ENCODE measurements at places on chromosomes 13 and 19.

DNA sequence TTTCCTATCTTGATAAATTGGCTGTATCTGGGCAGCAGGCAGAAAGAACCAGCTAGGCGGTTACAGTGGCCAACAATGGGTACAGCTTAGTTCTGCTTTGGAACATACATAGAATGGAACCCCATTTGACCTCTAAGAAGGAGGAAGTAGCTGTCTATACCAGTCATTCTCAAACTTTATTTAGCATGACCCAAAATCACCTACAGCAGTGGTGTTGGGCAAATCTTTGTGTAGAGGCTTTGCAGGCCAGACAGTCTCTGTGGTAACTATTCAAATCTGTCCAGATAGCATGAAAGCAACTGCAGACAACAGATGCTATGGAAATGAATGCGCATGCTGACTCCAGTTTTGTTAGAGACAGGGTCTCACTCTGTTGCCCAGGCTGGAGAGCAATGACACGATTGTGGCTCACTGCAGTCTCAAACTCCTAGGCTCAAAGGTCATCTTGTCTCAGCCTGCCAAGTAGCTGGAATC lies 12.0 kb upstream of the KCNC3 start:
- DNase-seq, result no peak

DNA sequence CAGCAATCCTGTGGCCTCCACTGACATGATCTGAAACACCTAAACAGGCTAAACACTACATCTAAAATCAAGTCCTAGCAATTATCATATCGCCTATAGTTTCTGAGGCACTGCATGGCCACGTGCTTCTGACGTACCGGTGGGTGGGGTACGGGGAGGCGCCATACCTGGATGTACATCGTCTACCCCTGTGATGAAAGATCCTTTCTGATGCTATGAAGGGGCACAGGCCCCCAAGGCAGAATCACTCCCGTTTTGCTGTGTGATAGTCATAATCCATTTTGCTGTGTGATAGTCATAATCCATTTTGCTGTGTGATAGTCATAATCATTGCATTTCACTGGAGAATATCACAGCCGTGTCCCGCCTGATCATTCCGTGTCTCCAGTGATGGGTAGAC lies 118.7 kb upstream of the SOX1 start:
- no peak for DNase-seq

DNA sequence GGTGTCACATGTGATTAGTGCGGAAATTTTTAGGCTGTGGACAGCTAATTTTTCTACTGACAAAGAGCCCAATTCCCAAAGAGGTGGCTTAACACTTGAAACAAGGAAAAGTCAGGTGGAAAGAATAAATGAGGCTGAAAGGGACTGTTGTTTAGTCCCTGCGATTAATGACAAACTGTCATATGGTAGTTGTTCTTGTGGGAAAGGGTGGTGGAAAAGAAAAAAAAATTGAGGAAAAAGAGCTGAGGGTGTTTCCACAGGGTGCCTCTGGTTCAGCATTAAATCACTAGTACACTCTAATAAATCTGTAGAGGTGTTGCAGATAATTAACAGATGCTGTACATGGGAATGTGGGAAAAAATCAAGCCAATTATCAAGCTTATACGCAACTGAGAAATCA lies 300.7 kb downstream of the DNAJC15 start:
- no peak for DNase-seq

DNA sequence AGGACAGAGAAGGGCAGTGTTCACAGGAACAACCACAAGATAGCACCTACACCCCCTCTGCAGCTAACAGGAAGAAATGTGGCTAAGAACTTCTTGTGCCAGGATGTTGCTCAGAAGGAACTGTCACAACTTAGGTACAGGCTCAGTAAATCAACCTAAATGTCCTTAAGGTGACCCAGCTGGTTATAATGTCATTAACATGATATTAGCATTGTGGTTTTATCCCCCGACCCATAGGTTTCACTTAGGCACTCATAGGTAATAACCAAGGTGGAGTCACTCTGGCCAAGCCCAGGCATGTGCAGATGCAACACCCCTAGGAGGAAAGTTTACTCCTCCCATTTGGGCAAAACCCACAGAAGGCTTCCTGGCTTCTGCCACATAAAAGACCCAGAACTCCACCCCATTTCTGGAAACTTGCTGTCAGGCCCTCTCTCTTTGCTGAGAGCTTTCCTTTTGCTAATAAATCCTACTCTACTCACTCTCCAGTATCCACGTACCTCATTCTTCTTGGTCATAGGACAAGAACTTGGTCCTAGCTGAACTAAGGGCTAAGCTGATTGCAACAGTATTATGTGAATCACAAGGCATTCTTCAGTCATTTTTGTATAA lies 951.3 kb downstream of the SLITRK5 start:
- no peak for DNase-seq

- peak; percentile 22 for DNase-seq
These were observed 108.2 kb downstream of the EDNRB start for GRCh38 chr13:77810430-77810829.

GRCh38 chr13:76481738-76482137 lies 404.5 kb downstream of the KCTD12 start:
- DNase-seq, result no peak

Measured in NCI-H460 (cell line).